ENCODE measurements at places on chromosomes 5 and 9. TPM values are rescaled to one million over a fixed set of nuclear protein-coding genes. Genes with fewer than 3 reads are reported as not detected.

Gene CCDC112
- total RNA-seq = 0.66 TPM

Gene CTSL
- 3.9 TPM for total RNA-seq

Gene LTC4S
- total RNA-seq = 1.7 TPM

Gene SLC4A9
- total RNA-seq = 0.10 TPM

Gene SPINK6
- not detected for total RNA-seq

Gene GADD45G
- total RNA-seq = 34.2 TPM

Gene RNF183
- total RNA-seq = 0.34 TPM

Gene PDE6A
- total RNA-seq = not detected

Gene DDX46
- total RNA-seq = 73.9 TPM

Gene PTGS1
- total RNA-seq = 0.27 TPM

Gene ZDHHC21
- total RNA-seq = 15.2 TPM

Gene TEK
- not detected for total RNA-seq

Gene FOXD4L4
- total RNA-seq = 0.20 TPM

All from T-helper 1 cell treated with Interleukin-12 subunit alpha and Interleukin-12 subunit beta and Interleukin-4 antibody, amounts not matched to agents 30 ng/mL and 1 ng/mL, for 36 hours (primary cell).